NCI-H2029 (cell line): ENCODE measurements at places on chromosomes 1 and 21.

GRCh38 chr21:44947111-44947929, 7.5 kb downstream of the SLX9 start:
- no peak for DNase-seq

- DNase-seq = peak; percentile 48
Measured at GRCh38 chr21:39715804-39716397, 29.1 kb upstream of the IGSF5 start.

DNA sequence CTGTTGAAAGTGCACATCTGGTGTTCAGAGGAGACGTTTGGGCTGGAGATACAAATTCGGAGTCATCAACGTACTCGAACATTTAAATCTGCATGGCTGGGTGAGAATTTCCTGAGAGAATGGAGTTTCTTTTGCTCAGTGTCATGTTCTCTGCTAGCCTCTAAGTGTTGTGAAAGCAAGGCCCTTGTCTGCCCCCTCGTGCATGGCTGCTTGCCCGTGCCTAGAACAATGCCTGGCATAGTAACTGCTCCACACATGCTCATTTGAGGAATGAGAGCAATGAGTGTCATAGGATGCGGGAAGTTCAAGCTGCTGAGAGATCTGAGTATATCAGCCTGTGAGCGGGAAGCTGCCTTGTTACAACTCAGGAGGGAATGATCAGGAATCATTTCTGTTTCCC, 171.1 kb upstream of the CSF3R start:
- DNase-seq = peak; percentile 95

DNA sequence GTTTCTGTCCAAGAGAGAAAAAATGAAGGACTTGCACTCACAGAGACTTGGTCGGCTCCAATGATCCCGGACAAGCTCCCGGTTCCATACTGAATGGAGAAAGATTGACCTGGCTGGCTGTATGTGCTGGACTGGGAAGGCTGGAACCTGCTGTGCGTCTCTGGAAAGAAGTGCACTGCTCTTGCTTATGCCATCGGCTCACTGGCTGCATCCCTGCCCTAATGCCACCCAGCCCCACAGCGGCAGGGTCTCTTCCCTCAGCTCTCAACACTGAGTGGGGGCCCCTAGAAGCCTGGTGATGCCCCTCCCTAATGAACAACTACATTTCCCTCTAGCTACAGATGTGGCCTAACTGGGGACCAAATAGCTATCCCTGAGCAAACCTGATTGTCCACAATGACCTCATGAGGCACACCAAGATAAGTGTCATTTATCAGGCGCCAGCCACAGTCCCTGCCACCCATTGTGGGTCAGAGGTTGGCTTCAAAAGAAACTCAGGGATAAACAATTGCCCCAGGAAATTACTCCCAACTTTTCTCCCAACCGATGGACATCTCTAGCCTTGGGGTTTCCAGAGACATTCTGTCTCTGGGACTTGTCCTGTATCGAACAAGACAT, 2.6 kb downstream of the CTSE start:
- DNase-seq = no peak

- DNase-seq = no peak
Measured at GRCh38 chr1:112877750-112878149, 78.2 kb downstream of the SLC16A1 start.

- DNase-seq = no peak
Measured at GRCh38 chr1:104266612-104267011, 516.9 kb downstream of the AMY1C start.

- DNase-seq = no peak
Measured at GRCh38 chr21:25536752-25537151, 70.5 kb downstream of the MRPL39 start.

DNA sequence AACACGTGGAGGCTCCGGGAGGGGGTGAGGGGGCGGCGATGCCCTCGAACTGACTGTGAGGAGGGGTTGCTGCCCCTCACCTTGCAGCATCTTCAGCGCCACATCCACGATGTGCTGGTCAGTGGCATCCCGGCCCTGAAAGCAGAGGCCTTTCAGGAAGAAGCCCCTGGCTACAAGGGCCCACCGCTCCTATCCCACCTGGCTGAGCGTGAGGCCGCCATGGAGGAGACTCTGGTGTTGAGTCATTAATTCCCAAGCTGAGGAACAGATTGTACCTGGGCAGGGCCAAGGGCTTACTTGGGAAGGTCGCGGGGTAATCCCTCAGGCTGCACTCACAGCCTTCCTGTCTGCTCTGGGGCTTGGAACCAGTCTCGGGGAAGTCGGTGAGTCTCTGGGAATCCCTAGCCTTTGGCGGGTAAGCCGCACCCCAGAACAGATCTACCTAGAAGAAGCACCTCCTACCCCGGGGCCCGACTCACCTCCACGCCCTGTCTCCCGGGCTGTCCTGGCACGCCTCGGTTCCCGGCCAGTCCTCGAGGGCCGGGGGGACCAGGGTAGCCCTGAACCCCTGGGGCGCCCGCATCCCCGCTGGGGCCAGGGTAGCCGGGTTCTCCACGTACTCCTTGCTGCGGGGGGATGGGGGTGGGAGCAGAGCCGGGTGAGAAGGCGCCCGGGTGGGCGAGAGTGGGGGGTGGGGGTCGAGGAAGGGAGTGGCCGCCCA, 13.9 kb downstream of the COL9A2 start:
- no peak for DNase-seq

- DNase-seq = peak; percentile 64
Measured at GRCh38 chr1:53306168-53306567, 21.7 kb downstream of the LRP8 start.

GRCh38 chr1:64581843-64582185, 111.9 kb downstream of the CACHD1 start:
- DNase-seq = no peak

DNA sequence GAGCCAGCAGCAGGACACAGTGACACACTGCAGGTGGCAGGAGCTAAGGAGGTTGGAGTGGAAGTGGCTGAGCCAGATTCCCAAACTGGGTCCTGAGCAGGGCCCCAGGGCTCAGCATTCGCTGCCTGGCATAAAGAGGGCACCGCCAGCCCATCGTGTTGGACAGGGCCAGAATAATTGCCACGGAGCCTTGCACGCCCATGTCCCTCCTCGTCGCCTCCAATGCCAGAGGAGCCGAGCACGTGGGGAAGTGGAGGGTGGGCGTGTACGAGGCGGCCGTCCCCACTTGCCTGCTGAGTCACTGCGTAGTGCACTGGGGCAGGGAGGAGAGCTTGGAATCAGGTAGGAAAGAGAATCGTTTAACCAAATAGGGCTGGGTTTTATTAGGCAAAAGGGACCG, 26.1 kb upstream of the LRRC47 start:
- no peak for DNase-seq

DNA sequence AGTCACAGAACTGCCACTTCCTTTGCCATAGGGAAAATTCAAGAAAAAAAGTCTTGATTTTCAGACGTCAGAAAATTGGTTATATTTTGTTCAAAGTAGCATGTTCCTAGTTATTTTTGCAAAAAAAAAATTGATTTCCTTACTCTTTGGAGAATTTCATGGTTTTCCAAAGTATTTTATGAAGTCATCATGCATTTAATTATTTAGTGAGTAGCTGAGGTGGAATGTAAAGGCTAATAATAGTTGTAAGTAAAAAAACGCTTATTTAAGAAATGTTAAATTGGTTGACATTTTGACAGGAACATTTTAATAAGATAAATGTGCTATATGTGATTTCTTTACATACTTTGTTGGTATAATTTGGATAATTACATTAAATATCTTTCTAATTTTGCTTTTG, 20.8 kb downstream of the TSEN15 start:
- DNase-seq = no peak

GRCh38 chr1:206655471-206655882, 20.1 kb downstream of the DYRK3 start:
- DNase-seq = peak; percentile 32

DNA sequence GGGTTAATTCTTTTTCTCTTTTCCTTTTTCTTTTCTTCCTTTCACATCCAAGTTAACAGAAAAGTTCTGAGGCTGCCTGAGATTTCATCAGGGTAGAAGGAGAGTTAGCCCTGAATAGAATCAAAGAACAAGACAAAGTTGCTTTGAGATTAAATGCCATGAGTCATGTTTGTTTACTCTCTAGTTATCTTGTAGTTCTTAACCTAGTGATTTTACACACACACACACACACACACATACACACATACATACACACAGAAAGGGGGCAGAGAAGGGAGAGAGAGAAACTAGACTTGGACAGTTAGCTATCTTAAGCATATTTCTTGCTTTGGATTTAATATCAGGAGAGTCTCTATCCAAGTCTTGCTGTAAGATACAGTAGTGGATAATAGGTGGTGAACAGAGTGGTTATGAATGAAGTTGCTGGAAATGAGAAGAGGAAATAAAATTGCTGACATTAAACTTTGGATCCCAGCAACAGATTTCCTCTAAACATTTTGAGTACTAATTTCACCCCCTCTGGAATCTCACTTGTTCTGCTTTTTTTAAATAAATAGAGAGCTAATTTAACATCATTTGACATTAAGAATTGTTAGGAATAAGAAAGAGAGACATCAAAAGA, 19.9 kb downstream of the PLA2G4A start:
- DNase-seq = no peak

GRCh38 chr1:55065648-55066047, 26.3 kb downstream of the PCSK9 start:
- no peak for DNase-seq

GRCh38 chr1:24764439-24764838, 19.2 kb downstream of the CLIC4 start:
- no peak for DNase-seq

- no peak for DNase-seq
Measured at GRCh38 chr1:200960948-200961340, 62.6 kb downstream of the KIF21B start.

GRCh38 chr21:35375115-35375514, 326.0 kb upstream of the RUNX1 start:
- no peak for DNase-seq

- no peak for DNase-seq
Measured at GRCh38 chr1:209720826-209721225, 16.2 kb downstream of the HSD11B1 start.

- DNase-seq = no peak
Measured at GRCh38 chr1:163068716-163069115, 445 bp upstream of the RGS4 start.

- no peak for DNase-seq
Measured at GRCh38 chr1:32122151-32122550, 14.3 kb downstream of the KPNA6 start.

DNA sequence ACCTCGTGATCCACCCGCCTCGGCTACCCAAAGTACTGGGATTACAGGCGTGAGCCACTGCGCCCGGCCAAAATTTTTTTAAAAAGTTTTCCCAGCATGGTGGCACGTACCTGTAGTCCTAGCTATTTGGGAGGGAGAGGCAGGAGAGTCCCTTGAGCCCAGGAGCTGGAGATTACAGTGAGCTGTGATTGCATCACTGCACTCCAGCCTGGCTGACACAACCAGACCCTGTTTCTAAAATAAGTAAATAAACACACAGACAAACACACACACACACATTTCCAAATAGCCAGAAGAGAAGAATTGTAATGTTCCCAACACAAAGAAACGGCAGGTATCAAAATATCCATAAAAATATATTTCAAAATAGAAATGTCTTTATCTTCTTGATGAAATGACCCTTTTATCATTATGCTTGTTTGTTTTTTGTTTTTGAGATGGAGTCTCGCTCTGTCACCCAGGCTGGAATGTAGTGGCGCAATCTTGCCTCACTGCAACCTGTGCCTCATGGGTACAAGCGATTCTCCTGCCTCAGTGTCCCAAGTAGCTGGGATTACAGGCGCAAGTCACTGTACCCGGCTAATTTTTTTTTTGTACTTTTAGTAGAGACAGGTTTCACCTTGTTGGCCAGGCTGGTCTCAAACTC, 9.3 kb downstream of the HES2 start:
- DNase-seq = no peak

DNA sequence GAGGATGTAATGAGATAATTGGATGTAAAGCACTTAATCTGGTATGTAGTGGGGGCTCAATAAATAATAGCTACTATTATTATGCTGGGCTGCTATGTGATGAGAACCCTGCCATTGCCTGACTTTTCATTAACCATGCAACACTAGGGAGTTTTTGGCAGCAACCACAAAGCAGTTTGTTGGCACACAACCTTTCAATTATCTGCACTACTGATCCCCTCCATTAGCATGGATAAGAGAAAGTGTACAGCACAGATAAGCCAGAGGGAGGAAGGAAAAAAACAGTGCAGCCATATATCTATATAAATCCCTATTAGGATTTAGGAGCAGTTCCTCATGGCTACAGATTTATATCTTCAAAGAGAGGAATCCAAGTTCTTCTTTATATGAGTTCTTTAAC, 498.5 kb downstream of the NUF2 start:
- no peak for DNase-seq

DNA sequence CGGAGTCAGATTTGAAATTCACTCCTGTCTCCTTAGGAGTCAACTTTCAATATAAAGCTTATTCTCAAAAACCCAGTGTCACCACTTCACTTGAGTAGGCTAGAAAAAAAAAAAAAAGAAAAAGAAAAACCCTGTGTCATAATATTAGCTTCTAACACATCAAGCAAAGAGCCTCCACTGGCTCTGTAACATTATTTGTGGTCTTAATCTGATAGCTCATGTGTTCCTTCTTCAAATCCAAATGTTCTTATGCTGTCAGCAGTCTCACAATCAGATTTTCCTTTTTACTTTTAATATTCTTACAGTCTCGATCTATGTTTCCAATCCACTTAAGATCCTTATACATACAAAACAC, 26.1 kb upstream of the PSMG1 start:
- DNase-seq = no peak

DNA sequence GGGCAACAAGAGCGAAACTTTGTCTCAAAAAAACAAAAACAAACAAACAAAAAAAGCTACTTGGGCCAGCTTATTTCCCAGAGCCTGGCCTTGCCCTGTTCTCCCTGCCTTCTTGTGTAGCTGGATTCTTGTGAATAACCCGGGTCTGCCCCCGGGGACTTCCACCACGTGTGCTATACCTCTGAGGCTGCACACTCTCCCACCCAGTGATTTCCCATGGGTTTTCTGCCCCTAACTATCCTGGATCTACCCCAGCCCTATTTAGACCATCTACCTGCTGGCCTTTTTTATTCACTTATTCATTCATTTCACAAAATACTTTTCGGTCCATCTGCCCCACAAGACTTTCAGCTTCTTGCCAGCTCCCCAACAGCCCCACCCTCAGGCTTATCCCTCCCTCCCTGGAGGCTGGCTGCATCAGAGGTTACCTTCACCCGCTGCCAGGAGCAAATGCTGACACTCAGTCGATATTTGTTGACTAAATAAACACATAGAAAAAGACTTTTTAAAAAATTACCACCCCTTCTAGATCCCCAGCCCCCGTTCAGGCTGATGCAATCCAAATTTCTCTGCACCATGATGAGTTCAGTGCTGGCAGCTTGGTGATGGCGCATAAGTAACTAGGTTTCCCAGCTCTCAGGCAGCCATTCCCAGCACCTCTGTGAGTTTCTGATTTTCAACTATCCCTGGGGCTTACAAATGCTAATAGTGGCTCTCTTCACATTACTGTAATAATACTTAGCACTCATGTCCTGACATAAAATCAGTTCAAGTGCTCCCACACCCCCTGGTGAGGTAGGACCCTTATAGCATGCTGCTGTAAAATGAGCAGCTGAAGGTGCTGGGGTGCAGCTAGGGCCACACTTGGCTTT, 30.7 kb upstream of the TARBP1 start:
- no peak for DNase-seq

GRCh38 chr1:78370779-78371482, 119.8 kb upstream of the PTGFR start:
- no peak for DNase-seq
